ENCODE measurements at places on chromosomes 6 and 20.
A peak's percentile ranks its signal among the peaks of the same experiment; 100 is the strongest.

DNA sequence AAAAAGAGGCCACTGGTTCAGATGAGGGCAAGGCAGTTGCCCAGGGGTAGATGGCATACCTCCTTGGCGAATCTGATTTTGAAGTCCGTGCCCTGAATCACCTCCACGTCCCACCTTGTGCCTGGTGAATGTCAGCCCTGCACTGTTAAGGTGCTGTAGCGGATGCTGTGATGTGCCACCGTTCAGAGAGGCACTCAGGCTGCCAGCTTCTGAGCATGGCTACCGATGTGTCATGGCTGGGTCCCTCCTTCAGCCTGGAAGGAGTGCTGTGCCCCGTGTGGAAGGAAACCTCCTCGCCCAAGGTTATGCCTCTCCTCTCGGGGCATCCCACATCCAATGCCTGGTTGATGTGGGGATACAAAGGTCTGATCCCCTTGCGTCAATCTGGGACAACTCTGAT is 43.6 kb downstream of the UST start:
- DNase-seq = no peak

GRCh38 chr6:159456349-159456748 is 236.7 kb downstream of the SOD2 start:
- no peak for DNase-seq

GRCh38 chr6:23823421-23823820 is 302.6 kb upstream of the NRSN1 start:
- DNase-seq = no peak

GRCh38 chr6:91761621-91762020 is 1174.7 kb upstream of the MAP3K7 start:
- DNase-seq = no peak

- no peak for DNase-seq
Observed at GRCh38 chr20:61260905-61261304, 8.8 kb downstream of the CDH4 start.

GRCh38 chr6:25769983-25770382 is 15.4 kb downstream of the SLC17A4 start:
- no peak for DNase-seq

GRCh38 chr20:2163757-2164156 is 62.1 kb downstream of the STK35 start:
- no peak for DNase-seq

DNA sequence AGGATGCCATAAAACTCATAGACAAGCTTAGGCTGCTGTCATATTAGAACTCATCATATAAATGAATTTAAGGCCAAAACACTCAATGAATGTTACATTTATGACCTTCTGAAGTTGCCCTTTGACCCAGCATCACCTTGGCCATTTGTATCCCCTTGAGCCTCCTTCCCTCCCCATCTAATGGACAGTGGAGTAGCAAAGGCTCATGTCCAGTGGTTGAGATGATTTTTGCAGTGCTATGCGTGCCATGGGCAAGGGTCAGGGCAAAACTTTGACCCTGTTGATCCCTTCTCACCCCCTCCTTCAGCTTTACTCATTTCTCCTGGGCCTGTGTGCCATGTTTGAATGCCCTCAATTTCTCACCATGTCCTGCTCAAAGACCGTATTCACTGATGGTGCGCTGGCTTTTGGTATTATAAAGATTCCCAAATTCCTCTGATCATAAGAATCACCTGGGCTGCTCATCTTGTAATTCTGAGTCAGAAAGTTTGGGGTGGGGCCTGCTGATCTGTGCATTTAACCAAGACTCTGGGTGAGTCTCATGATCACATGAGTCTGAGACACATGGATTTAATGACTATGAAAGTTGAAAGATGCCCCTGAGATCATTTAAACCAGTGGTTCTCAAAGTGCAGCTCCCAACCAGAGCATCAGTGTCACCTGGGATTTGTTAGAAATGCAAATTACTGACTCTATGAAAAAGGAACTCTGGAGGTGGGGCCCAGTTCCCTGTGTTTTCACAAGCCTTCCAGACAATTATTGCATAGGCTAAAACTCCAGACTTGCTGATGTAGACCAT is 57.5 kb upstream of the IL20RA start:
- DNase-seq = no peak

DNA sequence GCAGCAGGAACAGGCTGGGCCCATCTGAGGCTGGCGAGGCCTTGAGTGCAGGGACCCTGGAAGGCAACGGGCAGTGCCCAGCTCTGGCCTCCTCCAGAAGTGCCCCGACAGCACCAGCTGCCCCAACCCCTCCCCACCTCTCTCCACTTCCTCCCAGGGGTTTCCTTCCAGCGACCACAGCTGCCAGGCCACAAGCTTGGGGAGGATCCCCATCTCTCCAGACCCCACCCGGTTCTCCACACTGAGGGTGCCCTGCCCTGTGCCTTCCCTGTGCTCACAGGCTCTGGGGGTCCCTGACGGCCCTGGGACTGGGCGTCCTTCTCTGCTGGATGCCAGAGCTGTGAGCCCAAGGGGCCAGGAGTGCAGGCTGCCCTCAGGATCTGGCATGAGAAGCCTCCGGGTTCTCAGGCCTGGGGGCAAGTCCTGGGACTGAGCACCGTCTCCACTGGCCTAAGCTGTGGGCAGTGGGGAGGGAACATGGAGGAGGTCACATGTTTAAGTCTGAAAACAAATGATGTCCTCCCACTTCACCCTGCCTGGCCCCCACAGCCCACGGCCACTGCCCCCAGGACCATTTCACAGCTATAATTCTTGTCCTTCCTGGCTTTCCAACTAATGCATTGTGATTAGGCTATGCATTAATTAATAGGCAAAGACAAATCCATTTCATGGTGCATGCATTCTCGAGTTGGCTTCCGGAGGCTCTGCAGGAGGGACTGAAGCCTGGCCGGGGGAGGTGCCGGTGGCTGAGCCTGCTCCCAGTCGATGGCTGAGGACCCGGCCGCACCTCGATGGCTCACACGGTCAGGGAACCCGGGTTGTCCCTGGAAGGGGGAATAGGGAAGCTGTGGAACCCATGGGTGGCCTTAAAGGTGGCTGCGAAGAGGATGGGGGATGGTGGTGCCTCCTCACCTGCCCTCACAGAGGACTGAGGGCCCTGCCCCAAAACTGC is 24.4 kb downstream of the BHLHE23 start:
- DNase-seq = no peak

- no peak for DNase-seq
Observed at GRCh38 chr6:125287718-125288117, 14.0 kb downstream of the HDDC2 start.

DNA sequence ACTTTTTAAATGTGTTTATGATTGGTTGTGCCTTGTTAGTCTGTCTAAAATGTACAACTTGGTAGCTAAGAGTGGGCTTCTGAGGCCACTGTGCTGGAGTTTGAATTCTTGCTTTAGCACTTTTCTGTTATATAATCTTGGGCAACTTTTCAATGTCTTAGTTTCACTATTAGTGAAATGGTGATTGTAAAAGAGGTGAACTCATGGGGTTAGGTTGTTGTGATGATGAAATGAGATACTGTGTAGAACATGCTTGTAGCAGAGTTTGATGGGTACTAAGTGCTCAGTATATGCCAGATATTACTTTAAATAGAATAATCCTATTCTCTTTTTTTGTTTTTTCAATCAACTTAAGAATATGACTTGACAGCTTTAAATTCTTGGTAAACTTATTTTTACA is 624.7 kb downstream of the CD109 start:
- DNase-seq = no peak

GRCh38 chr6:41071501-41071922 is 644 bp downstream of the OARD1 start:
- DNase-seq = peak; percentile 30

- no peak for DNase-seq
Observed at GRCh38 chr20:10476319-10476724, 41.2 kb downstream of the SLX4IP start.

GRCh38 chr6:107707346-107708275 is 116.5 kb downstream of the SCML4 start:
- no peak for DNase-seq

DNA sequence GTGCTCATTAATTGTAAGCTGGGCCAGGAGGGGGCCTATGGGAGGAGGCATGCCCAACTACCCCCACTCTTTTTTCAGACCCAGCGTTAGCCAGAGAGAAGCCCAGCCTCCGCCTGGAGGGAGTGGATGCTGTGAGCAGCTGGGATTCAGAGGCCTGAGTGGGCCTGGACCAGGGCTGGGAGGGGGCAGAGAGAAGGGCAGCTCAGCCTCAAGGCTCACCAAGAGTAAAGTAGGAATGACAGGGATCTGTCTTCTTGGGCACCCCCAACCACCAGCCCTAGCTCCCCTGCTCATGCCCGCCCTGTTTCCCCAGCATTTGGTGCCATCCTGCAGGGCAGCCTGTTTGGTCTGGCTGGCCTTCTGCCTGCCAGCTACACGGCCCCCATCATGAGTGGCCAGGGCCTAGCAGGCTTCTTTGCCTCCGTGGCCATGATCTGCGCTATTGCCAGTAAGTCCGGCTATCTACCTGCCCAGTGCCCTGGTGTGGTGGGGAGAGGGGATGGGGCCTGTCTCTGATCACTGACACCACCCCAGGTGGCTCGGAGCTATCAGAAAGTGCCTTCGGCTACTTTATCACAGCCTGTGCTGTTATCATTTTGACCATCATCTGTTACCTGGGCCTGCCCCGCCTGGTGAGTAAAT is 6.8 kb downstream of the SLC29A1 start:
- DNase-seq = no peak

- no peak for DNase-seq
Observed at GRCh38 chr6:14028631-14029030, 88.9 kb upstream of the CD83 start.

- DNase-seq = no peak
Observed at GRCh38 chr6:7401075-7401474, 11.5 kb downstream of the RIOK1 start.

DNA sequence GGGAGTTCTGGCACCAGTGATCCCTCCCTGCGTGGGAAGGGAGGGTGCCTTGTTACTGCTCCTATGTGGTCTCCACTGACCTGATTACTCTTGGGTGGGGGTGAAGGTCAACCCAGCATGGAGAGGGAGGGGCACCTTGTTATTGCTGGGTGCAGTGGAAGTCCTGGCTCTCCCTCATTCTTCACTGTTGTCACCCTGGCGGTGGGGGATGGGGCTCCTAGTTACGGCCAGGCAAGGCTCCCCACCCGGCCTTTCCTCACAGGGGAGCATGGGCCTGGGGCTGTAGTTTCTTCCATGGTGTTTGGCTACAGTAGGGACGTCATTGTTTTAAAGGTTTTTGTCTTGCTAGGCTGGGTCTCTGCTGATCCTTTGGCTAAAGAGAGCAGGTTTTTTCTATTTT is 40.8 kb downstream of the PACSIN1 start:
- no peak for DNase-seq

DNA sequence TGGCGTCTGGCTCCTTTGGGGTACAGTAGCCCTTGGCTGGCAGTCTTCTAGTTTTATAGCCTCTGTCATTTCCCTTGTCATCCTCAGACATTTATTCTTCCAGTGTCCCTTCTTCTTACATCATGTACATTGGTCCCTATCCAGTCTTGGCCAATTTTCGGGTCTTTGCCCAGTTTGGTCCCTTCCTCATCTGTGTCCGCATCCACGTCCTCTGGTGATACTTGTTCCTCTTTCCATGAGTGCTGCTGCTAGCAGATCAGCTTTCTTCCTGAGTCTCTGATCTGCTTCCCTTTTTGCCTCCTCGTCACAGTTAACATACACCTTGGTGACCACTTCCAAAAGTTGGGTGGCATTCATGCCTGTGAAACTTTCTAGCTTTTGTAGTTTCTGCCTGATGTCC is 86.2 kb upstream of the GPR6 start:
- DNase-seq = no peak

GRCh38 chr6:43505718-43506117 is 4.4 kb downstream of the LRRC73 start:
- DNase-seq = no peak

DNA sequence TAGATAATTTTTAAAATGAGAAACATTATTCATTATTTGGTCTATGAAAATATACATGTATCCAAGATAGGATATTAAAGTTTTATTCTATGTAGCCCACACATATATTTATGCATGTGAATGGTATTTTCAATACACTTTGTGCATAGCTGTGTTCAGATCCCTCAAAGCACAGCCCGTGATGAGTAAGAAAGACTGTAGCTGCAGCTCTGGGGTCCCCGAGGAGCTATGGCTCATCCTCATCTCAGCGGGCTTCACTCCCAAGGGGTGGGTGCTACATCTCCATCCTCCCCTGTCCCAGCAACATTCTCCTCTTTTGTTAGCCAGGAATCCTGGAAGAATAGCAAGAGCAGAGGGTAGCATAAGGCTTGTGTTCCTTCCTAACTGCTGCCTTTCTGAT is 130.8 kb downstream of the SAMD5 start:
- DNase-seq = no peak

DNA sequence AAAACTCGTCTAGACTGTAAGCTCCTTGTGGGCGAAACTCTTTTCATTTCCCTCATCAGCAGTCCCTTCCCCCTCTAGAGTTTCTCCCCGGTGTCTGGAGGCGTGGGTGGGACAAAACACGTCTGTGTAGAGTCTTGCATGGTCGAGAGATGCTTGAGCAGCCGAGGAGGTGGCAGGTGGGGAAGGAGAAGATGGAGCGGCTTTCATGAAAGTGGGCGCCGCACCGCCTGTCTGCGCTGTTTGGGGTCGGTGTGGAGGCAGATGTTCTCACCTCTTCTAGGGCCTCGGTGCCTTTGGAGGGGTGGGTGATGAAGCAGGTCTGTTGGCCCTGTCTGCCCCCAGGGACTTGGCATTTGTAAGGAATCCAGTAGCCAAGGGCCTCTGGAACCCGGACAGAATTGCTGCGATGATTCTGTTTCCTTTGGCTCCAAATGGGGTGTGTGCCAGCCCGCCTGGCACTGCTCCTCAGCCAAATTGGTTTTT is 1.2 kb downstream of the BRPF3 start:
- DNase-seq = no peak

DNA sequence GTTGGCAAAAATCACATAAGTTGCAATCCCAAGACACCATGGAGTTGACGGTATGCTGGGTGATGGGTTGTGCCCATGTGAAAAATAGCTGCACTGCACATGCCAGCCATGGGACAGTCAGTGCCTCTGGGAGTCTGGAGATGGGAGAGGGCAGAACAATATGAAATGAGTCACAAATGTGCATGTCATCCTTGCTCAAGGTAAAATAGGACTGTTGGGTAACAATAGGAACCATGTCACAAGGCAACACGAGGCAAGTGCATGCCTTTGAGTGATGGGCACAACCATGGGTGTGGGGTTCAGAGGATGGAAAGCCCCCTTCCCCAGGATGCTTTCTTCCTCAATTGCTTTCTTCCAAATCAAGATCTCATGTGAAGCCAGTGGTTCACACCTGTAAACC is 70.5 kb upstream of the PIM1 start:
- DNase-seq = no peak

DNA sequence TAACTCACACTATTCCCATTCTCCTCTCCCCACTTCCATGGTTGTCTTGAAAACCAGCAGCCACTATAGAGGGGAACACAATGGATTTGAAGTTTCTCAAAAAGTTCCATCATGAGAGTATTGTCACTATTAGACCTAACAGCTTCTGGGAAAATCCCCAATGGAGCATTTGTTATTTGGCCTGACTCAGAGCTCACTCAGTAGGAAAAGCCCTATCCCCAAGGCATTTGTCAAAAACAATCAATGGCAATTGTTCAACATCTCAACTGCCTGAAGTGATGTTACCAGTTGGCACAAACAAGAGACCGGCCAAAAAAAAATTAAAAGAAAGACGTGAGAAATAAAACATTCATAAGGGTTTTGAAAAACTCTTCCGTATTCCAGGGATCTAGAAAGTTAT is 98.8 kb downstream of the MYLK4 start:
- no peak for DNase-seq

GRCh38 chr6:147201885-147202515 is 2.2 kb upstream of the STXBP5 start:
- DNase-seq = peak; percentile 43

GRCh38 chr6:165986311-165986913 is 181.2 kb downstream of the TBXT start:
- no peak for DNase-seq

Data from NCI-H187 treated with DMSO at 0.1 percent for 48 hours (cell line).